ENCODE measurements at places on chromosomes 4 and X.
A peak's percentile ranks its signal among the peaks of the same experiment; 100 is the strongest.

GRCh38 chrX:107738768-107739167 is 36.8 kb downstream of the TSC22D3 start:
- no peak for DNase-seq

- DNase-seq, result peak; percentile 1
Observed at GRCh38 chrX:111445485-111445884, 33.5 kb upstream of the DCX start.

DNA sequence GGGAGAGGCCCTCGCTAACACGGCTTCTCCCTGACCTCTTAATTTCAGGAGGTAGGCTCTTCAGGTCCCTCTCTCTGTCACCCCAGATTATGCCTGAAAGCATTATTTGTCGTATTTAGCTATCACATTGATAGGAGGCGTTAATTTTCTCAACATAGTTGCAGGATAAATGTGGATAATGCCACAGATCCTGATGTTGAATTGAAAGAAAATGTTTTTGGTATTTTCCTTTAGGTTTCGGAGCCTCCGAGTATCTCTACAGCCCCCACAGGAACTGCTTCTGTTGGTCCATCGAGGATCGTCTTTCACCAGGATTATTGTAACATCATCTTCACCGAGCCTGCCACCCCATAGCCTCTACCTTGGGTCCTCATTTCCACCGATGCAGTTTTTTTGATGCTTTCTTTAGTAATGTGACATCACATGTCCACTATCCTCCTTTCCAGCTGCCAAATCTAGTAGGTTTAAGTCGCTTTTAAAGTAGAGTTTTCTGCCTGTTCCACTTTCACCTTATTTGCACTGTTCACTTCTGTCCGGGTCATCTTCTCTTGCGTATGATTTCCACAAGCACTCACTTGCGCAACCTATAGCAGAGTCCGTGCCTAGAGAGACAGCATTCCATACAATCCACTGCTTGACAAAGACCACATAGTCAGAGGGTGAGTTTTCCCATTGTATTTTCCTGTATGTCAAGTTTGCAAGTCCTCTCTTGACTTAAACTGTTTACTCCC is 665 bp downstream of the TIGD2 start:
- peak; percentile 19 for DNase-seq

DNA sequence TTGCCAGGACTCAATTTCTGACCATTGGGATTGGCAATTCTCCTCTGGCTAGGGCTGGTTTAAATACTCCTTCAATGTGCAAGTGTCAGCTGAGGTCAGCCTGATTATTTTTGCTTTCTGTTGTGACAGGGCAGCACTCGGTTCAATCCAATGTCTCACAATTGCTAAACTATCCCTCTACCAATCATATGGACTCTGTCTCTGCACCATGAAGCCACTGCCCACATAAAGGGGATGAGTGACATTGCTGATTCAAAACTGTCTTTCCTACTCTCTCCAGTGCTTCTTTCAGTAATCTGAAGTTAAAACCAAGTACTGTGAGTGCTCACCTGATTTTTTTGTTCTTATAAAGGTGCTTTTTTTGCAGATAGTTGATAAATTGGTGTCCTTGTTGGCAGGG is 1030.7 kb downstream of the GLUD2 start:
- no peak for DNase-seq

DNA sequence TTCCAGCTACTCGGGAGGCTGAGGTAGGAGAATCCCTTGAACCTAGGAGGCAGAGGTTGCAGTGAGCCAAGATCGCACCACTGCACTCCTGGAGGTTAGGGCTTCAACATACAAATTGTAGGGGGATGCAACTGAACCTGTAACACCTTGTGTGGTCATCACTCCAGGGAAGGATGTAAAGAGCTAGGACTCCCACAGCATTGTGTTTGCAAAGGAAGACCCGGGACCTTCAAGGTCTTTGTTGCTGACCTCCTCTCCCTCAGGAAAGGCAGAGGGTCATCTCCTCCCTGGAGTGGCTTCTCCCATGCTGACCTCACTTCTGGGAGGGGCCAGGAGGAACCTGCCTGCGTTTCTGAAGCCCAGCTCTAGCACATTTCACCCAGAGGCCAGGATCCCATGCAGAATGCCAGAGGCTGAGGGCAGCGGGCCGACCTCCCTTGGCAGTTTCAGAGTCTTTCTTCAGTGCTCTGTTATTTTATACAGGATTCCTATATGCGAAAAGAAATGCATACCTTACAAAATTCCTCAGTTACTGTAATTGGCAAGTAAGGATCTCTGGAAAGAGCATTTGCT is 80.2 kb downstream of the HTRA3 start:
- DNase-seq, result no peak

GRCh38 chr4:53688186-53688790 is 97.0 kb upstream of the LNX1 start:
- DNase-seq, result peak; percentile 93

- DNase-seq, result no peak
Observed at GRCh38 chr4:152478461-152479237, 57.2 kb downstream of the FBXW7 start.

DNA sequence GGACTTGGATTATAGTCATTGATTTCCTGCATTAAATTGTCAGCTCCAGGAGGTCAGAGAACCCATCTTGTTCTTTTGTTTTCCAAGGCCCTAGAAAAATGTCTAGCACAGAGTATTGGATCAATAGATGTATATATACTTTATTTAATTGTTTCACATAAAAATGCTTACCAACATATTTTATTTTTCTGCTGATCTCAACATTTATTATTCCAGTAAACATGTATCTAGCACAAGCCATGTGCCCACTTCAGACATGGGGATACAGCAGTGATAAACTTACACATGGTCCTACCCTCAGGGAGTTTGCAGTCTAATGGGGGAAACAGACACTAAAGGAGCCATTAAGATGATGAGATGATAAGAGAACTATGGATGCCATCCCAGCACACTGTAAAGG is 49.1 kb upstream of the TBC1D9 start:
- no peak for DNase-seq

DNA sequence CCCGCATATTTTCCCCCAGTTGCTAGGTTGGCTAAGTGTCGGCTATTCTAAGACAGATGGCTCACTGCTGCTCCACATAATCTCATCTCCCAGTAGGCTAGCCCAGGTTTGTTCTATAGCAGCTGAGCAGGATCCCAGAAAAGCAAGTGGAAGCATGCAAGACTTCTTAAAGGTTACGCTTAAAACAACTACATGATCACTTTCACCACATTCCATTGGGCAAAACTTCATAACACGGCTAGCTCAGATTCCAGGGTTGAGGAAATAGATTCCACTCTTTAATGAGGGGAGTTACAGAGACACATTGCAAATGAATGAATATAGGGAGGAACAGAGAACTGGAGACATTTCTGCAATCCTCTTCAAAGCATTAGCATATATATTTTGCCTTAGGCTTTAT is 12.9 kb upstream of the RAB33B start:
- no peak for DNase-seq

- DNase-seq, result peak; percentile 11
Observed at GRCh38 chrX:55593296-55593695, 29.9 kb upstream of the FOXR2 start.

DNA sequence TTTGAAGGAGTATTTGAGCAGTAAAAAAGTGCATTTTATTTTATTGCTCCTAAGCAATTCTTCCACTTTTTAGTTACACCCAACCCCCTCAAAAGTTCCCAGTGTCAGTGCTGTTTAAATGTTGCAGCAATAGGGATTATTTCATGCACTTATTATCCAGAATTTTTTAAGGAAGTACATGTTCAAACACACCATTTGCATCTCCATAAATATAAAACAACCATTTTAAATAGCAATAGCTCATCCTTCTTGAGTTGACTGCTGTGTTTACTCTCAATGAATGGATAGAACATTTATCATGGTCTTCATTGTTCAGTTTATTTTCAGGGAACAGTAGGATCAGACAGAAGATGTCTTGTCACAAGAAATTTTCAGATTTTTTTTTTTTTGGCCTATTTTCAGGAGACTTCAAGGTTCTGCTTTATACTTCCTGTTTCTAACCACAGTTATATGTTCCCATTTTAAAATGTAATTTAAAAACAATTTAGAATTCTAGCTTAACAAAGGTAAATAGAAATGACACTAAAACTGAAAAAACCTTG is 171.9 kb downstream of the TMA16 start:
- no peak for DNase-seq

DNA sequence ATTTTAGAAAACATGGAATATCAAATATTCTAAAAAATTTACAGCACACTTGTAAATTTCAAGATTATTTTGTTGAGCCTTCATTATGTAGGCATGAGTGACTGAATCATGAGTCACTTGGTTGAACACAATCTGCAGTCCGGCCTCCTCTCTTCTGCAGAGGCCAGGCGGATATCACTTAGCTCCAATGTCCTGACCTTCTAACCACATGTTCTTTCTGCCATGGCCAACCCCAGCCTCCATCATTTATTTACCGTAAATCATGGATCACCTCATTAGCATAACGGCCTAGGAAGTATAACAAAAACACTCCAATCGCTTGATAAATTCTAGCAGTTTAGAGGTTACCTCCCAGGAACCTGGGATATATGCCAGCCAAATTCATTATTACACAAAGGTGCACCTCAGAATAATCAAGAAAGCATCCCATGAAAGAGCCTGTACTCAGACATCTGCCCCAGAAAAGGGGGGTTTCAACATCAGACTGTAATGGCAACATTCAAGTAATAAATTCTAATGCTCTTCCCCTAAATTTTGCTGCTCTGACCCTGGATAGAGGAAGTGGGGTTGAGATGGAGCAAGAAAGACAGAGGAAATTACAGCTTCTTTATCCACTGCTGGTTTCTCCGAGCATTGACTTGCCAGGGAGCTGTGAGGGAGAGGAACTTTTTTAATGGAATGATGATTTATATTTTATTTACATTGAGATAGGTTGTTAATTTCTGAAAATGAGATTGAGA is 2153.6 kb upstream of the AGA start:
- DNase-seq, result peak; percentile 28

GRCh38 chr4:19375931-19376330 is 875.8 kb upstream of the SLIT2 start:
- no peak for DNase-seq

GRCh38 chrX:120740072-120740471 is 110.2 kb upstream of the C1GALT1C1 start:
- DNase-seq, result no peak

DNA sequence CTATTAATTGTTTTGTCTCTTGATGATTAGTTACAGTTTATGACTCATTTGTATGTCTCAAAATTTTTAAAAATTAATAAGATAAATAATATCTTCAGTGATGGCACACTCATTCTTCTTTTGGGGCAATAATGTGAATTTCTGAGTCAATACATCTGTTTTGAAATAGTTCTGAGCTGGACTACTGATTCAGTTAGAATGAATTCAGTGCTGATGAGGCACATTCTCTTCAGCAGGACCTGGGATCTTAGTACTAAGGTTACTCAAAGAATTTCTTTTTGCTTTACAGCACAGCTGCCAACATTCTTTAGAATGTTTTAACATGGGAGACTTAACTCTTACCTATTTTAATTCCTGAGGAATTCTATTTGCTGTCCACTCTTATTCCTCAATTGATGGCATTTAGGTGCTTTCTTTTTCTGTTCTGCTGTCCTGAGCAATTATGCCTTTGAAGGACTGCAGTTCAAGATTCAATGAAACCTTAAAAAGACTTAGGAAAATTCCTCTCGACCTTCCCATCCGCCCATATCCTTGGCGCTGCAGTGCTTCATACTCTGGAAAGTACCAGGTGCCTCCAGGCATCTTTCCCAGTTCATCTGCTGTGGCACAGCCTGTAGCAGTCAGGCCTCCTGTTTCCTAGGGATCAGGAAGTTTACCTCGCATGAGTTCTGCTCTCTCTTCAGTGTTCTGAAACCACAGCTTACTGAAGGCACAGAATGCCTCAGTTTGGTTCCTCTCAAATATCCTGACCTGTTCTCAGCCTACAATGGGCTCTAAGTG is 213.7 kb downstream of the FSTL5 start:
- DNase-seq, result no peak

DNA sequence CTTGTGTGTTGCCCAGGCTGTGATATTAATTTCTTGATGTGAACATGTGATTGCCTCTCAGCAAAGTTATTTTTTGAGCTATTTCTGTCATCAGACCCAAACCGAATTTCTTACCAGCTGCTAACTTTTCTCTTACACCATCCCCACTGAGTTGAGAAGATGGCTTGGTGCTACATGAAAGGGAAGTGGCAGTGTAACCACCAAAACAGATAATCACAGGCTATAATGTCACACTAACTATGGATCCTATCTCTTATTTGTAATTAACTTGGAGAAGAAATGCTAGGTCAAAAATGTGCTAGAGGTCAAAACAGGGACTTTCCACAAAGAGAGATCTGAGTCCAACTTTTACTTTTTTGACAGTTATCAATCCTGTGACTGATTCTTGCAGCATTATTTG is 43.8 kb downstream of the ELOVL6 start:
- no peak for DNase-seq
